AG09309 (cell line): ENCODE measurements at places on chromosomes 7 and 10.
A peak's percentile ranks its signal among the peaks of the same experiment; 100 is the strongest.

DNA sequence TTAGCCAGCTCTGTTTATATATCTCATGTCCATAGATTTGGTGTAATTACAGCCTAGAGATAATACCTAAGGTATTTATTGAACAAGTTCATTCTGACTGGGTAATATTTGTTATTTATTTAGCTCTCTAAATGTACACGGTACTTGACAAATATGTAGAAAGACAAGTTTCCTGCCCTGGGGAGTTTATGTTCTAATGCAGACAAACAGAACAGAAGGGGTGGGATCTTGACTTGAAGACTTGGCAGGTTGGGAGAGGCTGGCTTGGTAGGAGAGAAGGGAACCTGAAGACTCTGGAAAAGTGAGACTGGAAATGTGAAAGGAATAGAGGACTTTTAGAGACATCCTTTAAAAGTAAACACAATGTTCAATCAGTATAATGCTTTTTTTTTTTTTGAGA, 97.7 kb upstream of the CDK6 start:
- DNase-seq = no peak

GRCh38 chr7:44305564-44306507, 19.6 kb downstream of the CAMK2B start:
- no peak for DNase-seq

- DNase-seq = no peak
Measured at GRCh38 chr7:37054624-37055241, 330.4 kb upstream of the AOAH start.

DNA sequence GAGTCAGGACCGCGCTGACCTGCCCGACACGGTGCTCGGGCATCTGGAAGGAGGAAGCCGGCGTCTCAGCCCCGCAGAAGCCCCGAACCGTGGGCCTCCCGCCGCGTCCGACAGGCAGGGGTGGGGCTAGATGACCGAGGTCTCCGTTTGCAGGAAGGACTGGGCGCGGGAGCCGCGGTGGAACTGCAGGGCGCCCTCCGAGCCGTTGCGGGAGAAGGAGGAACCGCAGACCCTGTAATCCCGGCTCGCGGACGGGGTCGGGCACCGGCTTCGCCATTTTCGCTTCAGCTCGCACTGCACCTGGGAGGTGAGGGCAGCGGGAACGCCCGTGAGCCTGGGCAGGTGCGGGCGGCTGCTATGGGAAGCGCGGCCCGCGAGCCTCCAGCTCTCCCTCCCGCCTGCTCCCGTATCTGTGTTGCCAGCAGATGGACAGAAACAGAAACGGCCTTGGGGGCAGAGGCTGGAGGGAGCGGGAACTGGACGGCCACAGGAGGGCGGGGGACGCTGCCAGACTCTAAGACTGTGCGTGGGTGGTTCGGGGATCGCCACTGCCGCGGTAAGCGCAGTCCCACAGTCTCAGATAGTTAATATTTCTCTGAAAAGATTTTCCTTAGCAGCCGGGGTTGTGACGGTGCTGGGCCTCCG, 114.1 kb downstream of the VIPR2 start:
- DNase-seq = no peak

DNA sequence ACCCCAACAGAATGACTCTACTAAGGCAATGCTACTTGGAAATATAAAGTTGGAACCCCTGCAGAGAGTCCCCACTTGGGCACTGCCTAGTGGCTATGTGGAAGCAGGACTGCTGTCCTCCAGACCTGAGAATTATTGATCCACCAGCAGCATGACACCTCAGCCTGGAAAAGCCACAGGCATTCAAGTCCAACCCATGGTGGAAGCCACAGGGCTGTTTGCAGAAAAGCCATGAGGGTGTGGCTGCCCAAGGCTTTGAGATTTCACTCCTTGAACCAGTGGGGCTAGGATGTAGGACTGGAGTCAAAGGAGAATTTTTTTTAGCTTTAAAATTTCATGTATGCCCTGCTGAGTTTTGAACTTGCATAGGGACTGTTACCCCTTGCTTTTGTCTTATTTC, 13.6 kb upstream of the GHRHR start:
- no peak for DNase-seq

GRCh38 chr7:113875224-113875623, 43.6 kb downstream of the PPP1R3A start:
- no peak for DNase-seq

GRCh38 chr10:29064680-29065079, 224.2 kb upstream of the LYZL1 start:
- peak; percentile 8 for DNase-seq

- DNase-seq = no peak
Measured at GRCh38 chr7:96075510-96076349, 246.2 kb downstream of the SLC25A13 start.

DNA sequence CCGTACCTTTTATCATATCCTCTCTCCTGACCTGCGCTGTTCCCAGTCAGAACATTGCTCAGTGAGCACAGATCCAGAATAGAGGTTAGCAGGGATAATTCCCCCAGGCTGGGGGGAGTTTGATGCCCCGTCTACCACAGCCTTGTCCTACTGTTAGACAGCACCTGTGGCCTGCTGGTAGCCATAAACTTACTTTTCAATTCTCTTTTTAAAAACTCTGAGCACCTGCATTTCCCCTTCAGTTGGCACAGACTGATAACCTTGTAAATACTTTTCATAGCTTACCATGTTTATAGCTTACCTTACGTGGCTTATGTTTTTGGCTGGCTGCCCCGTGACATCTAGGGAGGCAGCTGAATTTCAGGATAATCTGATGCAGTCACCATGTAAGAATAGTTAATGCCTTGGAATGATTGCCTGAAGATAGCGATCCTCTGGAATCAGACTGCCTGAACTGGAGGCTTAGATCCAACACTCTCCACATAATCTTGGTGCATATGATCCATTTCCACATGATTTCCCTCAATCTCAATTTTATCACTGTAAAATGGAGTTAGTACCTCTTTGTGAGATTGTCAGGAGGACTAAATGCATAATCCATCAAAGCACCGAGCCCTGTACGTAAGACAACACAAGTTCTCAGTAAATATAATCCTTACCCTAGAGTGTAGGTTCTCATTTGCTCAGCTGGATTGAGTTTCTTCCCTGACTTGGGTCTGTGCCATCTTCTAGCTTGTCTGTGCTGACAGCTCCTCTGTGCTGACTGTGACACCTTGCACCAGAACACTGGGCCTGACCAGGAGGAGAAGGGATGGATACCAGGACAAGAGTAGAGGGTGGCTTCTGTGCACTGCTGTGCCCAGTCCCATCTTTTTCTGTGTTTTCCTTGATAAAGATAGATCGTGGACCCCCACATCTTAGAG, 111.7 kb upstream of the GJD4 start:
- no peak for DNase-seq

- no peak for DNase-seq
Measured at GRCh38 chr7:81886211-81886764, 116.4 kb upstream of the HGF start.

GRCh38 chr7:28269700-28270361, 89.2 kb upstream of the JAZF1 start:
- DNase-seq = no peak

DNA sequence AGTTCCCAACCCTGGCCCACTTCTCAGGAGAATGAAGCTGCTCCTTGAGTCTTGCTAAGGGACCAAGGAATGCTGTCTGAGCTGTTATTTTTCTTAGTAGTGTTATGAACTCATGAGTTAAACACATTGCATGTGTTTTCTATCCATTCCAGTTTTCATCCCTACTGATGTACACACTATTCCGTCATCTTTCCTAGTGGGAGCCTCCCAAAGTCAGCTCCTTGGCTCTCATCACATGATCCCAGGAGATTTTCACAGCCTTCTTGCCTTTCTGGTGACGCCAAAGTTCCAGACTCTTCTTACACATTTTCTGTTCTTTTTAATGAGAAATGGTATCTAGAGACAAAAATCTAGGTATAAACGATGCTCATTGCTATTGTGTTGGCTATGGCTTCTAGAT, 8.4 kb upstream of the C10orf71 start:
- no peak for DNase-seq

GRCh38 chr7:2529161-2530070, 9.8 kb downstream of the LFNG start:
- DNase-seq = no peak

- DNase-seq = no peak
Measured at GRCh38 chr7:33762151-33762910, 143.0 kb upstream of the BMPER start.

- DNase-seq = no peak
Measured at GRCh38 chr10:123323884-123324283, 169.7 kb downstream of the BUB3 start.

DNA sequence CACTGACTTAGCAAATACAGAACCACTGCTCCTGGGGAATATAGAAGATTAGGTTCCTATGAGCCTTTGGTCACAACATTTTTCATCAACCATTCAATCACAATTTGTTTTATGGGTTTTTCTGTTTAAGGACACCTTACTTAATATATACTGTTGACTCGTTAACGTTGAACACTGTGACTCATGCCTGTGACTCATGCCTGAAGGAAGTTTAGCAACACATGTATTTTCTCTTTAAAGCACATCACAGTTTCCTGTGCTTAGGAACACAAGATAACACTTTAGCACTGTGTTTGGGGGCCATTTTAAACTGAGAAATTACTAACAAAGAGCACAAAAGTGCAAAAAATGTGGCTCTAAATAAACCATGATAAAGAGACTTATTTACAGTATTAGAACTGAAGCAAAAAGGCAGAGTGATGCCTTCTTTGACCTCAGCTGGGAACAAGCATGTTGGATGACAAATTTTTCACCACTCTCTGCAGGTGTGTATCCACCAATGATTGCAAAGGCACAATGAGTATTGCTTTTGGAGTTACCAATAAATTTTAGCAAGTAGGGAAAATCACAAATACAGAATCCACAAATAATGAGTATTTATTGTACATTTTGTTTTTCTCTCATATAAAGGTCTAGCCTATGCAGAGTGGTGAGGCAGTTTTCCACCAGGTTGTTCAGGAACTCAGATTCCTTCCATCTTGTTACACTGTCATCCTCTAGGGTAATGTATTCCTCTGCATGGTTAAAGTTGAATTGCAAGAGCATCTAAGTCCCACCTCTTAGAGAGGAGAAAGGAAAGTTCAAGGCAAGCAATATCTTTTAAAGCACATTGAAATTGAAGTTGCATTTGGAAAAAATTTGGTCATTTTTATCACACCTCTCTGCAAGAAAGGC, 7.3 kb downstream of the FGFBP3 start:
- DNase-seq = peak; percentile 71

DNA sequence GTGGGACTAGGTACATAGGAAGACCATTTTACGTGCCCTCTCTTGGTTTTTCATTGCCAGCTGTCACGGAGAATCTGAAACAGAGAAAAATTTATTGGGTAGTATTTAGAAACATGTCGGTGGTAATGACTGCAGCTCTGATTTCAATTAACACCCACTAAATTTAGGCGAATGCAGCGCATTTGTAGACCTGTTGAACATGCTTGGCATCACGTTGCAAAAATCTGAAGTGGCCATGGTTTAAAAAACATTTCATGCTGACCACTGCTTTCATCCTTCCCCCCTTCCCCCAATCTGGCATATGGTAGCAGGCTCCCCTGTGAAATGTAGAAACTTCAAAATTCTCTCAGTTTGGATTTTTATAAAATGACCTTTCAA, 34.0 kb downstream of the LRMDA start:
- no peak for DNase-seq

DNA sequence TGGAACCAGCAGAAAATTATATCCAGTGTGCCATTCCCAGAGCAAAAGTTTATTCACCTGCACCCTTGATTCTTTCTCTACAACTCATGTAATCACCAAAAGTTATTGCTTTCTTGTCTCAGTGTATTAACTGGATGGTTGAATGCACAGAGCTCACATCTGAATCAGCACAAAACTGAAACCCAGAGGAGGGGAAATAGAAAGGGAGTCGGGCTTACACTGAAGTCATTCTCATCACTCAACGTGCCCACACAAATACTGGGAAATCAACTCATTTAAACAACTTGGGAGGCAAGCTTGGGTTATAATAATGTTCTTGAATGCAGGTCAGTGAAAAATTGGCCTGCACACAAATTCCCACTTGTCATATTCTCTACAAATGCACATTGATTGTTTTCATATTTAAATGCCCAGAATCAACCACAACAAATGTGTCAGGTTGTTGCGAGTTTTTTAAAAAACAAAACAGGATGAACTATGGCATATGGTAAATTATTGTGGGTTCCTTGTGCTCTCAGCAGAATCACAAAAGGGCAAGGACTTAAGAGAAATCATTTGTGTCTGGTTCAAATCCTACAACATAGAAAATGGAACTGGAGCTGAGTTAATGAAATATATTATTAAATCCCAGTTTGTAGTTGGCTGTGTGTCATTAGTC, 125.9 kb upstream of the NOBOX start:
- no peak for DNase-seq

DNA sequence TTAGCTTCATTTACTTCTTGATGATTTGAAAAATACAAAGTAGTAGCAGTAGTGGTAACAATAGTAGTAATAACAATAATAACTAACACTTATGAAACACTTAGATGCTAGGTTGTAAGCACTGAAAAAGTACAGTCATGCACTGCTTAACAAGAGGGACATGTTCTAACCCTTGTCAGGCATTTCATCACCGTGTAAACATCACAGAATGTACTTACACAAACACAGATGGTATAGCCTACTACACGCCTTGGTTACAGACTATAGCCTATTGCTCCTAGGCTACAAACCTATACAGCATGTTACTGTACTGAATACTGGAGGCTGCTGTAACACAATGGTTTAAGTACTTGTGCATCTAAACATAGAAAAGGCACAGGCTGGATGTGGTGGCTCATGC, 60.6 kb downstream of the PUS7 start:
- no peak for DNase-seq

- no peak for DNase-seq
Measured at GRCh38 chr7:74475987-74476350, 22.3 kb downstream of the GTF2IRD1 start.

DNA sequence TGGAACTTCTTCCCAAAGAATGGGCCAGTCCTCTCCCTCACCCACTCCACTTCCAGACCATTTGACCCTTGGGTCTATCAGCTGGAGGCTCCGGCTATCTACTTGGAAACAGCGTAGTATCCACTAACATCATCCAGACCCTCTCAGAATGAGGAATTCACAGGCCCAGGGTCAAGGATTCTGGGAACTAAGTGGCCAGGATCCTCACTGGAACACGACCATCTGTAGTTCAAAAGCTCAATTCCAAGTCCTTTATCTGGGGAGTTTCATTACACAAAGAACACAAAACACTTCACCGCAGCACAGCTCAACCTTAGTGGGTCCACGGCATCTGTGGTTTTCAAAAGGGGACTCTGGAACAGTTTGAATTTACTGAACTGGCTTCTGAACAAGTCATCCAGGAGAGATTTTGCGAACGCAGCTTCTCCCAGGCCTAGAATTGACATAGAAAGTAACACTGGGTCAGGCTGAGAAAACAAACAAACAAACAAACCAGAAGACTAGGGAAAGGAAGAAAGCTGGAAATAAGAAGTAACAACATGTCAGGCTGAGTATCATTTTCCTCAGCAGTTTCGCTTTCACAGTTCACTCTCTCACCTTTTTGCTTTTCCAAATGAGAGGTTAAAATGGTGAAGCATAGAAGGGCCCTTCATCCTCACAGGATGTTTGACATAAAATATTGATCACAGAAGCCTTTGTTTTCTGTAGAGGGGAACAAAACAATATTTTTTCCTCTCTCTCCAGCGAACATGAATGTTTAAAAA, 57.6 kb upstream of the USP6NL start:
- DNase-seq = no peak
